Naive B cell (primary cell): ENCODE measurements at places on chromosomes 12 and 14. TPM values are rescaled to one million over a fixed set of nuclear protein-coding genes. Genes with fewer than 3 reads are reported as not detected.

The PRH2 gene
- not detected for polyA plus RNA-seq

The STAT2 gene
- polyA plus RNA-seq: 138 TPM

The REC8 gene
- polyA plus RNA-seq: 6.2 TPM

The USP44 gene
- 5.4 TPM for polyA plus RNA-seq

The SDR9C7 gene
- not detected for polyA plus RNA-seq

The CD27 gene
- 7.1 TPM for polyA plus RNA-seq

The KRT79 gene
- polyA plus RNA-seq: not detected
